ENCODE measurements at places on chromosomes 2 and 18.

DNA sequence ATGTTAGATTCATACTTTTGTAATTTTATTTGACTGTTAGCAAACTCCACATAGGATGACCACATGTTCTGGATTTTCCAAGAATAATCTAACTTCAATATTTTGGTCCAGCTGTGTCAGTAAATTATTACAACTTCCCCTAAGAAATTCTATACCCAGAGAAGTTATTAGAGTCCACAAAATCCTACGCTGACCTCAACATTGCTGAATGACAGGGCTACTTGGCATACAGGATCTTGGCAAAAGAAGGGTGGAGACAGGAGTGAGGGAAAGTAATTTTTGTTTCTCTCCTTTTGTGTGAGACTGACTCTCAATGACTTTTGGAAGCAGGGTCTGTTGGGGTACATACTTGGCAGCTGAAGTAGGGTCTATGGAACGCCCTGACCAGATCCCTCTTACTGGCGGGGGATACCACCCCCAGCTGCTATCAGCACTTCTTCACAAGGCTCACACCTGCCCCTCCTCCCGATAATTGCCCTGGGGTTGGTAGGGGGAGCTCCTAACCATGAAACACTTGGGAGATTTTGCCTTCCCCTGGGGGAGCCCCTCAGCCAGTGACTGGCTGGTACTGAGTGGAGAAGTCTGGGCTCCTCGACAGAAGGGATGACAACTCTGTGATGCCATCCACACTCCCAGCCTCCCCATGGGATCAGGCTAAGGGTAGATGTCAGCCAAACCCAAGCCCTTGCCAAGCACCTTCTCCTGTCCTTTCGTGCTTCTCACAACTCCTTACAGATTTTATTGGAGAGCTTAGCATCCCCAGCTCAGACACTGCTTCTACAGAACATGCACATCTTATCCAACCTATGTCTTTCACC lies 110.6 kb upstream of the FHL2 start:
- no peak for DNase-seq

DNA sequence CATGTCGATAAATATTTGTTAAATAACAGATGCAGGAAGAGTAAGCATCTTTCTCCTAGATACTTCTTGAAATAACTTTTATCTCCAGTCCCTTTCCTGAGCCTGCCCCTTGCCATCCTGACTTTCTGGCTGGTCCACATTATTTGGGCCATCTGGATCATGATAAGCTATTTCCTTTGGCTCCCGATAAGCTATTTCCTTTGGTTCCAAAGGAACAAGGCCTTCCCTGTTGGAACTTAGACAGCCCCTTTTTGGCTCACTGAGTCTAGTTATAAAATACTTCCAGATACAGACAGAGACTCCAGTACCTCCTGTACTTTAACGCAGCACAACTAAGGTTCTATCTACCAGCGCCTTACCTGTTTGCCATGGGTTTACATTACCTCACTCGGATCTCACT lies 205.3 kb upstream of the CCDC150 start:
- no peak for DNase-seq

- DNase-seq = no peak
Observed at GRCh38 chr2:188199716-188200128, 92.0 kb upstream of the GULP1 start.

- no peak for DNase-seq
Observed at GRCh38 chr2:174613531-174613930, 15.9 kb upstream of the WIPF1 start.

DNA sequence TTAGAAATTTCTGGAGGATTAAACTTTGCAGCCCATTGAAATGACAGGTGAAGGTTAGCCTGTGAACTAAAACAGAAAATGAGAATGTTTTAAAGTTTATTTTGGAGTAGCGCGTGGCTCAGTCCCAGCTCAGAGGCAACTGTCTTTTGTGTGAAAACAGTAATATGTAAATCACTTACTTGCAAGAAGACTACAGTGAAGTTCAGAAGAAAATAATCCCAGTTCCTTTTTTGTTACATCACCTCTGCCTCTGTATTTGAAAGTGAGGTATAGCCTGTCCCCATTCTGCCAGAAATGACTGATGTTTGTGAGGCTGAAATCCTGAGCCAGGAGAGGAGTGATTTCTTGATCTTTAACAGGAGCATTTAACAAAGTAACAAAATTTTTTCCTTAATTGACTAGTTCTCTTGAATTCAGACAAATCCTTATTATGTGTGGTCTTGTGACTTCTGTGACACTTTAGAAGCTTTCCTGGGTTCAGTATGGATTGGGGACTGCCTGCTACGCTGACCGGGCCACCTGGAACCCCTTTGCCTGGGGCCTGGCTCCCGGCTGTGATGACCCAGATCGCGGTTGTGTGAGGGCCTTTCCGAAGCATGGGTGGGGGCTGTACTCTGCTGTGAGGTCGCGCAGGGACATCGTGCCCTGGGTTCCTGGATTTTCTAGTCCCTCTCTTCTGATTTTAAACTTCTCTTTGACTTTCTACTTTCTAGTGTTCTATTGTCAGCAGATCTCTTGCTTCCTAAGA lies 24.3 kb downstream of the TRAPPC12 start:
- DNase-seq = no peak

- no peak for DNase-seq
Observed at GRCh38 chr2:128290356-128290755, 28.3 kb downstream of the HS6ST1 start.
